ENCODE measurements at places on chromosomes 3 and 15. TPM values are rescaled to one million over a fixed set of nuclear protein-coding genes. Genes with fewer than 3 reads are reported as not detected.

The OSTN gene
- not detected for total RNA-seq

The RAF1 gene
- total RNA-seq: 70.0 TPM

The CD200 gene
- 15.3 TPM for total RNA-seq

The OXTR gene
- total RNA-seq: 0.69 TPM

The LRRC58 gene
- 66.3 TPM for total RNA-seq

The CCR9 gene
- not detected for total RNA-seq

The SPRED1 gene
- 45.8 TPM for total RNA-seq

The AGTR1 gene
- total RNA-seq: 0.36 TPM

The CPB1 gene
- 1.5 TPM for total RNA-seq

The GABRG3 gene
- total RNA-seq: 3.7 TPM

The STRIT1 gene
- total RNA-seq: not detected

The CCDC54 gene
- total RNA-seq: not detected

The ONECUT1 gene
- total RNA-seq: 2.0 TPM

The ABI3BP gene
- 0.33 TPM for total RNA-seq

The RBSN gene
- 14.0 TPM for total RNA-seq

The CFAP100 gene
- total RNA-seq: not detected

The RBPMS2 gene
- total RNA-seq: 0.15 TPM

The ZSCAN2 gene
- total RNA-seq: 5.0 TPM
